DND-41 (cell line): ENCODE measurements at places on chromosomes 5 and 9.

GRCh38 chr9:91994422-91994821 is 44.4 kb upstream of the ROR2 start:
- DNase-seq: no peak

DNA sequence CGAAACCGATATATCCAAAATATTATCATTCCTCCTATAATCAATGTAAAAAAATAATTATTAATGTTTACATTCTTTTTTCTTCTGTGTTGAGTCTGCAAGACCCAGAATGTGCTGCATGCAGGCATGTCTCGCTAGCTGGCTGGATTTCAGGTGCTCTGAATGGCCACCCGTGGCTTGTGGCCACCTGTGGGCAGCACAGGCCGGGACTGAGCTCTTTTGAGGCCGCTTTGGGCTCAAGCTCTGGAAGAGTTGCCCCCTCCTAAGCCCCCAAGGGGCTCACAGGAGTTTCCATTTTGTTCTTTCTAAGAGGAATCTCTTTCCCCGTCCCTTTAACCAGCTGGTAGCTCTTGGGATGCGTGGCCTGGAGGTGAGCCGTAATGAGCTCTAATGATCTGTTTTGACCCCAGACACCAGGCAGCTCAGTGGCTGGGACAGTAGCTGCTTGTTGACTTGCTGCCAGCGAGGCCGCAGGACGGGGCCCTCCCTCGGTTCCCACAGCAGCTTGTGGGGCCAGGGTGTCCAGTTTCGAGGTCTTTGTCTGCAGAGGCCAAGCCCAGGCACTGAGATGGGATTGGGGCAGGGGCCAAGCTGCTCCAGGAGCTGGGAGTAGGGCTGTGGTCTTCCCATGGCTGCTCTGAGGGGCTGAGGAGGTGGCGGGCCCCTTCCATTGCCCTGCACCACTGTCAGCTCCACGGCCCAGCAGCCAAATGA is 20.8 kb downstream of the ASS1 start:
- DNase-seq: no peak

DNA sequence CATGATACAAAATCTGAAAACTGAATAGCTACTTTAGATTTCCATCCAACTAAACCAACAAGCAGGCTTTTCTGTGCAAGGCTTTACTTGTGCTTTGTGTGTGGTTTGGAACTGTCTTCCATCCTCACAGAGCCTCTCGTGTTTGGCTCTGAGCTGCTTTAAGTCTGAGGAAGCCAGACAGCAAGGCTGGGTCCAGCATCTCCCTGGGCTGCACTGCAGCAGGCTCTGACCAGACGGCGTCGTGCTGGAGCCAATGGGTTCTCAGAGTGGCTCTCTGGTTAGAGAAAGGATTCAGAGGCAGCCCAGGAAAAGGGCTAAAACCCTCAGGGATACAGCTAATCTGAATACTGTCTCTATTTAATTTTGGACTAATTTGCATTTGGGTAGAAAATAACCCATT is 207.9 kb upstream of the EFNA5 start:
- no peak for DNase-seq

DNA sequence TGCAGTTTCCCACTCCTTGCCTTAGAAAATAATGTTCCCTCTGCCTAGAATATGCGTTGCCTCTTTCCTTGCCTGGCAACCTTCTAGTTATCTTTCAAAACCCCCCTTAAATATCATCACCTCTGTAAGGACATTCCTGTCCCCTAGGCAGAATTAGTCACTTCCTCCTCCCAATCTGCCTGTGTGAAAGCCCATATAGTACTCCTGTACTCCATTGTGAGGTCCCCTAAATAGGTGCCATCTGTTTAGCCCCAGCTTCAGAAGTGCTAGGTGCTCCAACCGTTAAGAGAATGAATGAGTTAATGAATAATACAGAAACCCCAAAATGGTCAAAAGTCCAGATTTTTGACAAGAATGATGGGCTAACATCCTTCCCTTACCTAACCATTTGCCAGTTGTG is 181.4 kb downstream of the GDNF start:
- DNase-seq: no peak

DNA sequence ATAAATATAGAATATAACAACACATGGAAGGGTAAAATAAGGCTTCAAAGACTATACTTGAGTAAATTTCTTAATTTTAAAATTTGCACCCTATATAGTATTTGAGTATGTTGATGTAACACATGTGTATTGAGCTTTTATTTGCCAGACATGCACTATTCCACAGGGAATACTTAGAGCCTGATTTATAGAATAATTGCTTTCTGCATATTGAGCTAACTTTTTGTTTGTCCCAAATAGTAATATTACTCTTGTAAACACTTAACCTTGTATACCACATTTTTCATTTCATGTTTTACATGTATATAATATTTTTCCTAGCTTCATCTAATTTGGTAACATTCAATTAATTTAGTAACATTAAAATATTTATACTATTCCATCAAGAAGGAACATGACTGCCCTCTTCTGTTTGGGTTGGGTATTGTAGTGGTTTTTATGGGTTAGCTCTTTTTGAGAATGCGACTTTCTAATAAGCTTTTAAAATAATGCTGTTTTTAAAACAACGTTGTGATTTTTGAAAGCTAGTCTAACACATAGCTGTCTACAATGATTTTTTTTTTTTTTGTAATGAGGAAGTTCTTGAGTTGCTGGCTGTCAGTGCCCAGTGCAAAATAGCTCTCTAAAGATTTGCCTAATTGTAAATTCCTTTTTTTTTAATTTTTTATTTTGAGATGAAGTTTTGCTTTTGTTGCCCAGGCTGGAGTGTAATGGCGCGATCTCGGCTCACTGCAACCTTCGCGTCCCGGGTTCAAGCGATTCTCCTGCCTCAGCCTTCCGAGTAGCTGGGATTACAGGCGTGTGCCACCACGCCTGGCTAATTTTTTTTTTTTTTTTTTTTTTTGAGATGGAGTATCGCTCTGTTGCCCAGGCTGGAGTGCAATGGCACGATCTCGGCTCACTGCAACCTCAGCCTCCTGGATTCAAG is 4.8 kb downstream of the SUB1 start:
- no peak for DNase-seq

GRCh38 chr5:173969167-173970049 is 19.6 kb upstream of the C5orf47 start:
- no peak for DNase-seq

DNA sequence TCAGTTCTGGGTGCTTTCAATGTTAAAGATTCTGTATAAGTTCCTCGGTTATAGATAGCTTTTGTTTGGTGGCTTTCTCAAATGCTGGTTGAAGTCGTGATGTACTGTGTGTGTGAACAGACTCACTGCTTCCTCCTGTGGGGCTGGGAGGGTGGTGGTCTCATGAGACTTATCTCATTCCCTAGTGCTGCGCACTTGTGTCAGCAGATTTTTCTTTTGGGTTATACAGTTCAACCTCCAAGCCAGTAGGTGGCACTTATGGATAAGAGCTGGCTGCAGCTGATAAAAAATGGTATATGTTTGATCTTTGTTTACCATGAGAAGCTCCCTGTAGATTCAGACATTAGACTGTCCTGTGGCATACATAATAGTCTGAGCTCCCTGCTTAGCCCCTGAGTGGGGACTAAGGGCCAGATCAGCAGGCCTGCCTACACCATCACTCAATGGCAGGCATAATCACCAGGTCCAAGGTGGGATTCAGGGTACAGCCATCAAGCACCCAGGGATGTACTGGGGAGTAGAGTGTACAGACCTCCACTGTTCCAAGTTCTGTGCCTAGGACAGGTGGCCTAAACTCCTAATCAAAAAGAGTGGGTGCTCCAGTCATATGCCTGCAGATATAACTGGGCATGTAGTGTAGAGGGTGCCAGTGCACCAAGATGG is 174.2 kb downstream of the OXCT1 start:
- peak; percentile 8 for DNase-seq

DNA sequence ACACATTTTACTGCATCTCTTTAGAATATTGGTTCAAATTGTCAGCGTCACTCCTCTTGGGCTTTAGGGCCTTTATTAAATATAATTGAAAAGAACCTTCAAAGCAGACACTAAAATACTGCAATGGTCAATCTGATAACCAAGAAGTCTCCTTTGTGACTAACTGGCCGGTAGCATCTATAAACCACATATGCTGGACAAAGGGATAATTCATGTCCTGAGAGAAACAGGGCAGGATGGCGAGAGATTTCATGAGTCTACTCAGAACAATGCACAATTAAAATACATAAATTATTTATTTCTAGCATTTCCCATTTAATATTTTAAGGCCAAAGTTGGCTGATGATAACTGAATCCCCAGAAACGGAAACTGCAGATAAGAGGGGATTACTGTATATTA is 1083.4 kb upstream of the CDH18 start:
- no peak for DNase-seq

GRCh38 chr9:121326130-121326838 is 43.8 kb downstream of the STOM start:
- DNase-seq: no peak

- peak; percentile 35 for DNase-seq
Measured at GRCh38 chr5:157718519-157718918, 12.7 kb upstream of the THG1L start.

DNA sequence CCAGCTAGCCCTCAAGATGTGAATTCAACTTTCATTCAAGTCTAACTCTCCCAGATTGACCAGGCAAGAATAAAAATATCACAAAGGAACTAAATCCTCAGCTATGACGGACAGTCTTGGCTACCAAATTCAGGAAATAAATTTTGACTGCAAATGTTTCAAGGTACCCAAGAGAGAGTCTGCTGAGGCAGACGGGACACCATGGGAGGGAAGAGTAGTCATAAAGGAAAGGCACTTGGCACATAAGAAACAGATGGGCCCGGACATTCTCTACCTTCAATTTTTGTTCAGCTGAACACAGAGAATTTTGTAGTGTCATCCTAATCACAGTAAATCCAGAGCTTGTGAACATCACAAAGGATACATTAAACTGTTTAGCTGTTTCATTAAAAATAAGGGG is 390.0 kb downstream of the DTWD2 start:
- no peak for DNase-seq

GRCh38 chr9:119852390-119852789 is 483.2 kb upstream of the BRINP1 start:
- DNase-seq: no peak

DNA sequence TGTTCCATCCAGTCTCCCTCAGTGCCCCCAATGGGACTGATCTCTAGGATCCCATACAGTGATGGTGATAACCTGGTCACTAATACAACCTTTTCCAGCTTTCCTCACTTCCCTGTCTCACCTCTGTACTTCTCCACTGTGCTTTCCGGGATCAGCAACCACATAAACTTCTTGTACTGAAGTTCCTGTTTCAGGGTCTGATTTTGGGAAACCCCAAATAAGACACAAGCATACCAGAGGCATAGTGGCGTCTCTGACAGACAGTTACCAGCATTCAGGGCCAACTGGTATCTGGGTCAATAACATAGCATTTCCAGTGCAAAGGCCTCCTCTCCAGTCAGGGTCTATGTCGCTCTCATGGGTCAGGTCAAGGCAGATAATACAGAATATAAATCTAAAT is 64.3 kb downstream of the GLDC start:
- no peak for DNase-seq

GRCh38 chr5:144503123-144503522 is 332.4 kb downstream of the KCTD16 start:
- DNase-seq: no peak

DNA sequence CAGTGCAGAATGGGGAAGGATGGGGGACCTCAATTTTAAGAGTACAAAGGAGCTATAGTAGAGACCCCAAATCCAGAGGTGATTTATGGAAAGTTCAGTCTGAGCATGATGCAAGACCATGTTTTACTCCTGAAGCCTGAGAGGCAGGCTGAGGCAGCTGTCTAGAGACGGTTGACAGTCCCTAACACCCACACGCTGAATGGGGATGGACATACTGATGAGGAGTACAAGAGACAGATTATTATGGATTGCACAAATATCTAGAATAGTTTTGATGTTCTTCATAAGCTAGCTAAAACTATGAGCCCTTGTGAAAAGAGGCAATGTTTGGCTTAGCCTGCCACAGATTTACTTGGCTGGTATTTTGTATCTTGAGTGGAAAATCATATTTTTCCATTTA is 64.5 kb downstream of the PRR16 start:
- DNase-seq: no peak

- no peak for DNase-seq
Measured at GRCh38 chr5:180233729-180234128, 24.7 kb upstream of the RASGEF1C start.

DNA sequence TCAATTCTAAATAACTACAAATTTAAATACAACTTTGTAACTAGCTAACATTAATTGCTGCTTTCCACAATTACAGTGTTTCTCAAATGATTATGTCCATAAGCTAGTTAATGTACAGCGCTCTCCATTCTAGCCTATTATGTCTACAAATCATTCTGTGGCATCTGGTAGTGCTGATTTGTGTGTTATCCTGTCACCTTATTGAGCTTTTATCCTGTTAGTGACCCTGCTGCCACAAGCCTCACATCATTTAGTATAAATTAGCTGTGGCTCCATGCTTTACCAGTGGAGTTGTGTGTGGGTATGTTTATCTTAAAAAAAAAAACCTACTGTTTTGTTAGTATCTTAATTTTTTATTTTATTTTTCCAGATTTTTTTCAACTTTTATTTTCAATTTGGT is 112.6 kb upstream of the PJA2 start:
- DNase-seq: no peak

GRCh38 chr5:148840531-148840930 is 14.1 kb downstream of the ADRB2 start:
- DNase-seq: no peak

GRCh38 chr9:133581513-133582343 is 27.5 kb downstream of the FAM163B start:
- no peak for DNase-seq

DNA sequence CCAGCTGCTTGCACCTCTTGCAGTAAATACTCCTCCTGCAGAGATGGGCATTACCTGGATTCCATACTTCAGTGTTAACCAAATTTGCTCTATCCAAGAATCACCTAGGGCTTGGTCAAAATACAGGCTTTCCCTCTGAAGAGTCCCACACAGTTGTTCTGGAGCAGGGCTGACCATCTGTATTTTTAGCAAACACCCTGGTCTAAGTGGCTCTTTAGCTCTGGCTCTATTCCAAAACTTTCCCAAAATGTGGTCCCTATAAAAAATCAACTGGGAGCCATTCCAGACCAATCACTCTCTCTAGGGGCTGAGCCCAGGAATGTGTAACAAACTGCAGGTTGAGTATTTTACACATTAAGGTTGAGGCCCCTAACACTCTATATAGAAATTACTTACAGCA is 153.7 kb downstream of the SPOCK1 start:
- no peak for DNase-seq

GRCh38 chr5:136006164-136006563 is 22.6 kb upstream of the TGFBI start:
- no peak for DNase-seq

- no peak for DNase-seq
Measured at GRCh38 chr5:37554405-37554739, 175.3 kb downstream of the WDR70 start.

DNA sequence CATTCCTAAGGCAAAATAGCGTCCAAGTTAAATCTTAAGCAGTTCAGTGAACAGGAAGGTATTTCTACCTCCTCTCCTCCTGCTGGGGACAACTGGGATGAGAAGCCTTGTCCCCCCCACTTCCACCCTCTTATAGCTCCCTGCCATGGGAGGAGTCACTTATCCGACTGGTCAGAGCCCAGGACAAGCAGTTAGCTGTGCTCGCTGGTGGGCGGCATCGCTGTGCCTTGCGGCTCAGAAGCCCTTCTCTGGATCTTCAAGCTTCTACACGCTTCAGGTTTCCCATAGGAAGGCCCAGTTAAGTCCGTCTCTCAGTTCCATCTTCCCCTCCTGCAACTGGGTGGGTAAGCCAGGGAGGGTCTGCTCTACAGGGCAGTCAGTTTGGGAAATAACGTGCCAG is 77.2 kb downstream of the PAX5 start:
- DNase-seq: no peak
